ENCODE measurements at places on chromosomes 3 and 15.

DNA sequence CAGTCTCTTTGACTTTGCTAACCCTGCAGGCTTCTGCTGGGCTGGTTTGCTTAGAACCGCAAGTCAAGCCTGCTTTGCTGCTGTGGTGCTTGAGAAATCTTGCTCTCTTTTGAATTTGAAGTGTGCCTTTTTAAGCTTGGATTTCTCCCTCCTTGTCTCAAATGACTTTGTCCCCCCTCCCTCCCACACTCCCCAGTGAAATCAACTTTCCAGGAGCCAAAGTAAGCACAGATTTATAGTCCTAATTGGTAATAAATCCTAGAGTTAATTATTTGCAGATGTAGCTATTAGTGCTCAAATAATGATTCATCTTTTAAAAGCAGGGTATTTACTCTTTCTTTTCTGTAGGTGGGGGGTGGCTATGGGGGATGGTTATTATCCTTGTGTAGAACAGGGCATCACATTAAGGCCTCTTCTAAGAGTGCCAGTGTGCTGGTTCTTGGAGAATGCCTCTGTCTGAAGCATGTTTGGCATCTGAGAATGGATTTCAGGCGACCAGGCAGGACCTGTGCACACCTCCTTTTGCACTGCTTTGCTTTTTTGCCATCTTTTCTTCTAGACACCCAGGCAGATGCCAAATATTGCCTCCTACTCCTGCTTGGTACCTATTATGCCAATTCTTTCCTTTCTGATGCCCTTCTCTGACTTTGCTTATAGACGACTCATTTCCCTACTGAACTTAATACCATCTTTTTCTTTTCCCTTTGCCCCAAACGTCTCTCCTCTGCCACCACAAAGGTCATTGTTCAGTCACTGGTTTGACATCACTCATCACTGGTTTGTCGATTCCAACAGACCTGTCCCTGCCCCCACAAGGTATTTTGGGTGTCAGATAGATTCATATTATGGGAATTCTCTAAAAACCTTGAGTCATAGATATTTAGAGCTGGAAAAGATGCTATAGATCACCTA is 50.7 kb downstream of the CLDN11 start:
- DNase-seq: no peak

DNA sequence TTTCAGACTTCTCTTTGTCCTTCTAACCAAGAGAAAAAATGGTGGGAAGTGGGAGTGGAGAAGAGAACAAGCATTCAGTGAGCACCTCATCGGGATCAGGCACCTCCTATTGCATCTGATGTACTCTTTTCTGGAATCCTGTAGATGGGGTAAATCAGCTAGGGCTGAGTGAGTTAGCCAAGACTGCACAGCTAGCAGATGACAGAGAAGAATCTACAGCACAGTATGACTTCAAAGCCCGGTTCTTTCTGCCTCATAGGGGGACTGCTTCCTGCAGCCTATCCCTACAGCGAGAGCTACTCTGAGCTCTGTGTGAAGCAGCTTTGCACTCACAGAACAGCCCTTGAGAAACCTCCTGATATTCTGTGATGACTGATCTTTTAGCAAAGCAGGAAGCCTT is 275.2 kb upstream of the MEIS2 start:
- no peak for DNase-seq

DNA sequence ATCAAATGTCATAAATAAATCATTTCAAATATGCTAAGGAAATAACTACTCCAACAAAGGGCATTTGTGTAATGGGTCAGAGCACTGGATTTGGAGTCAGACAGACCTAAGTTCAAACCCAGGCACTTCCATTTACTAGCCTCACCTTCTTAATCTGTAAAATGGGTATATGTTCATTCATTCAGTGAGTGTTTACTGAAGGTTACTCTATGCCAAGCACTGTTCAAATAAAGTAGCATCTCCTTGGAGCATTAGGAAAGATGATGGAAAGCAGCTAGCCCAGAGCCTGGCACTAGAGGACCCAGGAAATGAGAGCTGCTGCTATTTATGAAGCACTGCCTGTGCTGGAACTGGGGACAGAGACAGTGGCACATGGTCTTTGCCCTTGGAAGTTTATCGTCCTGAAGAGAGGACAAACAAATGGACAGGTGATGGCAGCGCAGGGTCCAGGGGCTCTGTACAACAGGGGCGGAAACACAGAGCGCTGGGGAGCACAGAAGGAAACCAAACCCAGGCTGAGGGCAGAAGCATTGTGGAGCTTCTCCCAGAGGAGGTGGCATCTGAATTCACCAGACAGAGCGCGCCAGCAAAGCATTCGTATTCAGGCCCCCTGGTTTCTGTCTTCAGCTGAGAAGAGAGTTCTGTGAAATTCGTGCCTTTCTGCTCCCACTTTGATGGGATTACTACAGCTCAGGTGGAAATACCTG is 19.0 kb downstream of the TM4SF4 start:
- DNase-seq: no peak

GRCh38 chr15:76863693-76864092 is 41.4 kb downstream of the SCAPER start:
- DNase-seq: no peak

DNA sequence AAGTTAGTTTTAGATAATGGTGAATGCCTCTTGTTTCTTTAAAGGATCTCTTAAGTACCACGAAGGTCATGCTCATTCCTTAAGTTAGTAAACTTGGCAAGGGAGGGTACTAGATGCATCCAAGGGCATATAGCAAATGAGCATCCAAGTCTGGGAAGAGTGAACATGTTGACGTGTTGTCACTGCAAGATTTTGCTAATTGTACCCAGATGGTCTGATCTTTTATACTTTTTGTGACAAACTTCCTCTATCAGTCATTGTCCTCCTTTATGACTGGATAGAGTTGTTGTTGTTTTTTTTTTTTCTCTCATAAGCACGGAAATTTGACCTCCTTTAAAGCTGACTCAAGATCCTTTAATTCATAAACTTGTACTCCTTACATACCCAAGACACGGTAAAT is 121.3 kb downstream of the CHST2 start:
- no peak for DNase-seq

DNA sequence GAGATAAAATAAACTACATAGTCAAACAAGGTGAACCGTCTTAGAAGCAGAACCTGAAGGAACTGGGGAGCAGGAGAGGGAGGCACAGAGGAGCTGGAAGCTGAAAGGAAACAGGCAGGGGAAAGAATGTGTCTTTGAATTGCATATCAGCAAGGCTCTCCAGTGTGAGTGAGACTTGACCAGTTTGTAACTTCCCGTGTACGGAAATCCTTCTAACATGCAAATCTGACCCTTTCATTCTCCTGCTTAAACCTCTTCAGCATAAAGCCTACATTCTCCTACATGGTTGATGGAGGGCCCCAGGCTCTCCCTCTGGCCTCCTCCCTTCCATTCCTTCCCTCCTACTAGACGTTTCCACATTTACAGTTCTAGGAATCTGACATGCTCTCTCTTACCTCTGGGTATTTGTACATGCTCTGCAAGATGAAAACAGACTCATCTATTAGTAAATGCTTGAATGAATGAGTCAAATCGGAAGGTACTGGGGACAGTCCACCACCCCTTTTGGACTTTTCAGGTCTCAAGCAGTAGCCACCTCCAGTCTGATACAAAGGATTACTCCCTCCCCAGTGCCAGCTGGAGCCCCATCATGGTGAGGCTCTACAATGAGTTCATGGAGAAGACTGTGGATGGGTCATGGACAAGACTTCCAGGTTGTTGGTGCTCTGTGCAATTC is 6.1 kb upstream of the SLC25A38 start:
- no peak for DNase-seq

DNA sequence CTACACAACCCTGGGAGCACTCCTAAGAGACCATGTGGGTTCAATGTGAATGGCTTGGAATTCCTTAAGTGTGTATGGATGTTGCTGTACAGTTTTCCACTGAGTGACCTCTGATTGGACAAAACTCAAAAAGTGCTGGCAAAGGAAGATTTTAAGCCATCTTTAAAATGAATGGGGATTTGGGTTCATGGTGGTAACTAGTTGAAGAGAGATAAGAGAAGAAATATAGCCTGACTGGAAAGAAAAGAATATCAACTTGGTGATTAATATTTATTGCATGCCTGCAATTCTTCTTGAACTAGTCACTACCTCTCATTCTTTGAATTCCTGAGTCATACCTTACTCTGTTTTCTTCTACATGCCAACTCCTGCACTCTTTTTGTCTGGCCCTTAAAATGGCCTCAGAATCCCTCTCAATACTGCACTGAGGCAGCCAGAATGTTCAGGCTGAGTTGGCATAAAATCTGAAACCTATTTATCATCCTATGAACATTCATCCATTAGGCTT is 124.7 kb downstream of the RPL22L1 start:
- DNase-seq: no peak

DNA sequence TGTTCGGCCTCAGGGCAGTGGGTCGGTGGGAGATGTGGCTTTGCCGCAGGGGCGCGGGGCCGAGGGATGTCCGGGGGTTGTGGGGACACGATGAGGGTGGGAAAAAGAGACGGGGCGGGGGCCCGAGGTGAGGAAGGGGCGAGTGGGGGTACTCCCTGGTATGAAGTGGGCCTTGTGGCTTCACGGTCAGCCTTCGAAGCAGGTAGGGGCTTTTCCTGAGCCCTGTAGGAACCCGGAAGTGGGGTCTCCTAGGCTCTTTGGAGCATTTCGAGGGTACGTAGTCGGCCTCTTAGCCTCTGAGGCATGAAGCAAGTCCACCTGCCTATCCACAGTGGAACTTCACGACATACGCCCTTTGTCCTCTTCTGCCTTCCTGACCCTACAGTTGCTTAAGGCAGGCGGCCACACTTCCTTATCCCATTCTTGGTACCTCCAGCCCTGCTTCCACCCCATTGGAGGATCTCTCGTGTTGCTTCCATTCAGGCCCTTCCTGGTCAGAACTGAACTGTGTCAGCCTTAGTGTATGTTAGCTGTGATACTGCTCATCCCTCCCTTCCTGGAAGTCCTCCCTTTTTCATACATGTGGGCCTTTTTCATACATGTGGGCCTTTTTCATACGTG is 389 bp downstream of the ARPC4 start:
- DNase-seq: no peak

GRCh38 chr15:63370764-63371163 is 10.9 kb downstream of the CA12 start:
- no peak for DNase-seq

DNA sequence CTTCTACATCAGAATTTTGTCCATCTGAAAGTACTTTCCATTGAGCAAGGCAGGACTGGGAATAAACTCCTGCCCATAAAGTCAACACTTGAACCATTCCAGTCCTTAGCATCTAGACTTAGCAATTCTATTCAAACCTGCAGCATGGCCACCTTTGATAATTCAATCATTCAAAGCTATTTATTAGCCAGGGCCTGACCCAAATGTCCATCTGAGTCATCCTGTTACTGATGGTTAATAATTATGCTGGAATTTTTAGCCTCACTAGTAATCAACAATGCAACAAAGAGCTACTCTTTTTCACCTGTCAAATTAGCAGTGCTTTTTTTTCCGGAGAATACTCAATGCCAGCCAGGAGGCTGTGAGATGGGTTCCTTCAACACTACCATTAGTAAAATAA is 72.7 kb upstream of the SNRK start:
- DNase-seq: no peak

DNA sequence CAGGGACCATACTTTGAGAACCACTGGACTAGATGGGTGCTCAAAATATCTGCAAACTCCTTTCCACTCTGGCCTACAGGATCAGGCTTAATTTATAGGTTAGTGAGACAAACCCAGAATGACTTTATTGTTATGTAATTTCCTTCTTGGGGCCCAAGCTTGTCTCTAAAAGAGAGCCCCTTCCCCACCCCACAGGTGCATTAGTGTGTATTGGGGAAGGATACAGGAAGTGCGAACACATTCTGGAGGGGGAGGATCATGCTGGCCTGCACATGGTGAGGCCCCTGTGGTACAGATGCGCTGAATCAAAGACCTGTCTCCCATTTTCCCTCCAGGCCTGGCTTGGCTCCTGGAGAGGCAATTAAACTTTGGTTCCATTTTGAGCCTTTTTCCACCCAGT is 273.0 kb upstream of the LRTM1 start:
- DNase-seq: no peak

- DNase-seq: no peak
These were observed 7.4 kb downstream of the CCDC174 start for GRCh38 chr3:14658978-14659377.

DNA sequence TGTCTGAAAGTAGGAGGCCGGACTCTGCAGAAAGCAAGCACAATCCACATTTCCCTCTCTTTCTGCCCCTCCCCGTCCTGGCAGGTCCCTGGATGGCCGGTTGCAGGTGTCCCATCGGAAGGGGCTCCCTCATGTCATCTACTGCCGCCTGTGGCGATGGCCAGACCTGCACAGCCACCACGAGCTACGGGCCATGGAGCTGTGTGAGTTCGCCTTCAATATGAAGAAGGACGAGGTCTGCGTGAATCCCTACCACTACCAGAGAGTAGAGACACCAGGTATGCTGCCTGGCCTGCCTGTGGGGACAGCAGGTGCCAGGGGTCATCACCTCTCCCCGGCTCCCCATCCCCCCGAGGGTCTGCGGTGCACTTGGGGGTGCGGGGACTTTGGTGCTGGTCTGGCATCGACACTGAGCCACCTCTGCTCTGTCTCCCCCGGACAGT is 89.6 kb downstream of the AAGAB start:
- no peak for DNase-seq

- DNase-seq: no peak
These were observed 7.3 kb downstream of the CCDC33 start for GRCh38 chr15:74243431-74243830.

DNA sequence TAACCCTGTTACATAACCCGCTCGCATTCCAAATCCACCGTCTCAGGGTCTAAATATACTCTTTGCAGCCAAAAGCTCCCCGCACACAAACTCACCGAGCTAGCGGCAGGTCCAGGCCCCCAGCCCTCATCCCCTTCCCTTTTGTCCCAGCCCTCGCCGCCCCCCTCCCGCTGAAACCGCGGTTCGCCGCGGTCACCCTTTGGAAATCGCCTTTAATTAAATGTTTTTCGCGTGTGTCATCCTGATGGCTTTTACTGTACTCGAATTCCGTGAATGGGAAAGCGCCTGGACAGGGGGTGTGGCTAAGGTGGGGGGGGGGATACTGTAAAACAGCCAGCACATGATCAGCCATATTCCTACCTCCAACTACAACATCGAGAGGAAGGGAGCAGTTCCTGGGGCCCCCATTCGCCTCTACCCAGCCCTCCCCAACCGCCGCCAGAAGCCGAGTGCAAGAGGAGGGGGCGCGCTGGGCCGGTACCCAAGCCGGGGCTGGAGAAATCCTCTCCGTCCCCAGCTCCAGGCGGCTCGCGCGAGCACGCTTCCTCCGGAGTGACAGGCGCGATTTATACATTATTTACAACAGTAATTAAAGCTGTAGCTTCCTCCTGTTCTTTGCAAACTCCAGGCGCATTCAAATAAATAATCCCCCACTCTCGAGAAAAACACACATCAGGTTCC is 1.7 kb downstream of the RORA start:
- no peak for DNase-seq

DNA sequence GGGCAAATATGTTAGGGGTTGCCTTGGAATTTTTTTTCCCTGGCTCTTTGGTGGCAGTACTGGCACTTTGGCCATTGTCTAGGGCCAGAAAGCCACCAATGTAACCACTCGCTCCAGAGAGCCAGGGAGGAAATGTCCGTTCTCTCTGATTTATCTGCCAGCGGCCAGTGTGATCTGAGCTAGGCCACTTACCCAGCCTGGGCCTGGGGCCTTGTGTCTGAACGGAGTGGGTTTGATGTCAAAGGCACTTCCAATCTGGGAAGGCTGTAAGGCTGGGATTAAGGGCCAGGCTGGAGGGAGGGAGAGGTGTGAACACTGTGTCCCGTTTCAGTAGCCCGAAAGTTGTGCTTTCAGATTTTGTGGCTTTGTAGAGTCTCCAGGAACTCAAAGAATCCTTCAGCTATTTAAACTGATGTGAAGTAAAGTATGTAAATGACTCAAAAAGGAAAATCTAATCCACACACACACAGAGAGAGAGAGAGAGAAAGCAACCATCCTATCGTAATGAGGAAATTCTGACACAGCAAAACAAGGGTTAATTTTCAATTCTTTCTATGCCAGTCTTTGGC is 271.0 kb downstream of the PDZRN3 start:
- DNase-seq: no peak

Data from T-helper 2 cell (primary cell).